Fibroblast of skin of right quadriceps (primary cell): ENCODE measurements at places on chromosomes 2 and 18.

- no peak for DNase-seq
These were observed 31.5 kb upstream of the KLHL14 start for GRCh38 chr18:32804134-32804888.

DNA sequence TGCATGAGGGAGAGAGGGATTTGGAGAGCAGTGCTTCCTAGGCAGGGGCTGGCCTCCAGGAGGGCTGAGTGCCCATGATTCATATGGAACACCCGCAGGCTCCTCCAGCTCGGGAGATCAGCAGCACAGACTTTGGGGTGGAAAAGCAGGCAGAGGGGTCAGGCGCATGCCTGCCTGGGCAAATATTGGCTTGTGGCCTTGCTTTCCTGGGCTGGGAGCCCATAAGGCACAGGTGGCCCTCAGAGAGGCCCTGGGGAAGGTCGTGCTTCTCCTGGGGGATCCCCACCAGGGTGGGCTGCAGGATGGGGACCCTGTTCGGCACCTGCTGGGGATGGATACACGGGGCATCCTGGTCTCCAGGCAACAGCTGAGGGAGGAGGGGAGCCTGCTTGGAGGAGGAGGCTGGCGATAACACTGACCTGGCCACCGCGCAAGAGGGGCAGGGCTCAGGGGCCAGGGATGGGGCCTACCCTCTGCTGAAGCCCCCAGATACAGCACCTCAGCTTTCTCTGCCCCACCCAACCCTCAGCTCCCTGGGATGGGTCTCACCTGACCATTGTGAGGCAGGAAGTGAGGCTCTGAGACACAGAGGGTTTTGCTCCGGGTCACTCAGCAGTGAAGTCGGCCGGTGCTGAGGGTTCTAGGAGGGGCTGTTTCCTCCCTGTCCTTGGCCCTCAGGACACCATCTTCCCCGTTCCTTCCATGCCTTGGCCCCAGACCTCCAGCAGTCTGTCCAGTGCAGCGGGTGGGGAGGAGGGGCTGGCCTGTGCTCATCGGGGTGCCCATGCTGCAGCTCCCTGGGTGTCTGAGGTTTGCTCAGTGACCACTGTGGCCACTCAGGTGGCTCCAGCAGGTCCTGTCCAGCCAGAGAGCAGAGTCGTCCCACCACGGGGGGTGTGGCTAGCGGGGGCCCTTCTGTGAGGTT is 12.0 kb downstream of the AQP12A start:
- no peak for DNase-seq

- DNase-seq: no peak
These were observed 82.6 kb upstream of the ST8SIA3 start for GRCh38 chr18:57269756-57270155.

DNA sequence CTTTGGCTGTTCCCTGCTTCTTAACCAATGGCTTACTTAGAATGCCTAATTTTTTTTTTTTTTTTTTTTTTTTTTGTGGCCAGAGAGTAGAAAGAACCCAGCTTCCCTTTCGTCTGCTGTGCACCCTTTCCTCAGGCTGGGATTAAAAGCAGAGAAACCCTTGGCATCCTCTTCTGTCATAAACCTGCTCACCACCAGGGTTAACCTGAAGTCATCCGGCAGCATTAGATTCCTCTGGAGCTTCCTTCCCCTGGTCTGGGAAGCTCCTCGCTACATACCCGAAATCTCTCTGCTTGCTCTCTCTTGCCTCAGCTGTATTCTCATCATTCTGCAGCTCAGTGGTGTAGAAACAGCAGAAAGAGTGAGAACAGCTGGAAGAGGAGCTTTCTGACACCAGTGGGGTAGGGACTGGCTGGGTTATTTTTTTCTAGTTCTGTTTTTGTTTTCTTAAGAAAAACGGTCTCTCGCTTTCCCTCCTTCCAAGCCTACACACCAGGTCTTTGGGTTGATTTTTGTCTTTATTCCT is 339.0 kb upstream of the MEIS1 start:
- no peak for DNase-seq

DNA sequence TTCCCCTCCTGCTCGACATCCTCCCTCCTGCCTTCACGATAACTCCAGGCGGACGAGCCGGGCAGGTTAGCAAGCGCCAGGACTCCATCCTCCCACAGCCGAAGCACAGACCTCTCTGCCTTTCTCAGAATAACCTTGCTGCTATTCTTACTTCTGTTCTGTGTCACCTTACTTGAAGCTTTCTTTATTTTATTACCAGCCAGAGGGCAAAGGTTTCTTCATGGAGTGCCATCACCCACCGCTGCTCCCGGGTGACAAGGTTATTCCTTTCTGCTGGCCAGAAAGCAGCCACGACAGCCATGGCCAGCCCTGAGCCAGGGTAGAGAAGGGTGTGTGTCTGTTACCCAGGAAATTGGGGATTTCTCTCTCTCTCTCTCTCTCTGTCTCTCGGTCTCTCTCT is 227.1 kb downstream of the ANAPC1 start:
- no peak for DNase-seq

- DNase-seq: no peak
These were observed 47.1 kb downstream of the NEDD4L start for GRCh38 chr18:58091099-58091611.

GRCh38 chr2:134395779-134396178 is 141.9 kb downstream of the MGAT5 start:
- no peak for DNase-seq

GRCh38 chr2:175815537-175815936 is 186.5 kb downstream of the LNPK start:
- DNase-seq: no peak

GRCh38 chr2:140882671-140883620 is 1247.9 kb downstream of the LRP1B start:
- DNase-seq: no peak

DNA sequence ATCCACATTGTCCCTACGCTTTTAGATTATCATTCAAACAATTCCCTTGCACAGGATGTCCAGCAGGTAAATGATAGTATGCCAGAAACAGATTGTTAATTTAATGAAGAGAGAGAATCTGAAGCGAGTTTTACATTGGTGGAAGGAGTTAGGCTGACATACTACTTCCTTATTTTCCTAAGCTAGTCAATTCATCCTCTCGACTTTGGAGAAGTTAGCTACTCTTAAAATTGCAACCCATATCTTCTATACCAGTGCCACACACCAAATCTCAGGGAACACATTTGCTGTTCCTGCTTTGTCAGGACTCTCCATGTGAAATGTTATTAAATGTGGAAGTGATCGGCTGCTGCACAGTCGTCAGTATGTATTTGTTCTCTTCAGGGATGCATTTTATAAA is 249.2 kb downstream of the NAPG start:
- no peak for DNase-seq

GRCh38 chr18:75277610-75277928 is 67.0 kb downstream of the TSHZ1 start:
- DNase-seq: no peak

- peak; percentile 32 for DNase-seq
These were observed 26.1 kb upstream of the ROCK2 start for GRCh38 chr2:11370377-11371091.

DNA sequence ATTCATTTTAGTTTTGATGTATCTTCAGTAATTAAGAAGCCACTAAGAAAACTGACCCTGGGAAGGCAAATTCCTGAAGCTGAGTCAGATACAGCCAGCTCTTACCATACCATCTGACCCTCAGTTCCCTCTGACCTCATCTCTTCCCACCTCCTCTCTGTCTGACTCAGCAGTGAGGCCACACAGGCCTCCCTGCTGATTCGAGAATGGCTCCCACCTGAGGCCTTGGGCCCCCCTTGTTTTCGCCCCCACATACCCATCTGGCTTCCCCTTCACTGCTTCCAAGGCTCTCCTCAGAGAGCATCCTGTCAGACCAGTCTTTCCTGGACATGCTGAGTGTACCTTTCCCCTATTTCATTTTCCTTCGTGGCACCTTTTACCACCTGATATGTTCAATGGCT is 71.0 kb upstream of the CYP1B1 start:
- peak; percentile 95 for DNase-seq

- peak; percentile 80 for DNase-seq
These were observed 1.2 kb downstream of the RAPH1 start for GRCh38 chr2:203533676-203534591.
